ENCODE measurements at places on chromosomes 5 and 9.

GRCh38 chr5:555058-555623 is 30.9 kb upstream of the SLC9A3 start:
- no peak for DNase-seq

GRCh38 chr5:157603333-157604190 is 28.0 kb upstream of the ADAM19 start:
- DNase-seq, result peak; percentile 17

DNA sequence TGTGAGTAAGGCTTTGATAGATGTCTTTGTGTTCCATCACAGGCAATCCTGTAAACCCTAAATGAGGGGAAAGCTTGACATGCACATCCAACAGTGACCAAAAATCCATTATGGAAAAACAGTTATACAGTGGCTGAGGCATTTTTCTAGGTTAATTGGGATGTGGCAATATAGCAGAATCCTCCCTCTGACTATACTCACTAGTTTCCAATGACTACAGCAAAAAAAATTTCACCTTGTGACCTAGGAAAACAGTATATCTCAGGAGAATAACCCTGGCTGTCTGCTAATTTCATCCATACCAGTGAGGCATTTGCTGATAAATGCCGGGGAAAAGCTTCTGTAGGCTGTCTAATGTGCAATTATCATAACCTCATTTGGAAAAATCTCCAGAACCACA is 49.9 kb upstream of the SNCAIP start:
- no peak for DNase-seq

DNA sequence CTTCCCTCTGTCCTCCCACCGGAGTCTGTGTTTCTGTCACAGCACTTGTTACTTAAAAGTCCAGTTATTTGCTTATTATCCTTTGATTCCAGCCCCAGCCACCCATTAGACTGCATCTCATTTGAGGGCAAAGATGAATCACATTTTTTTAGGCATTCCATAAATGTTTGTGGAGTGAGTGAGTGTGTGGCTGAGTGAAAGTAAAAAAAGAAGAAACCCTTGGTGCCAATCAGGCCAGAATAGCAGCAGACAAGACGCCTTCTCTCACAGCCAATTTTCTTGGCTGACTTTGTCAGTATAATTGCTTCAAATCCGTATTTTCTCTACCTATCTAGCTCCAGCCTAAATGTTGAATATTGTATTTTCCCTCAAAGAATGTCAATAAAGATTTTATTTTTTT is 613.0 kb upstream of the WWC1 start:
- DNase-seq, result no peak

GRCh38 chr9:84754881-84755280 is 85.4 kb downstream of the NTRK2 start:
- no peak for DNase-seq

- DNase-seq, result no peak
Observed at GRCh38 chr5:123803359-123803758, 291.4 kb downstream of the CSNK1G3 start.

DNA sequence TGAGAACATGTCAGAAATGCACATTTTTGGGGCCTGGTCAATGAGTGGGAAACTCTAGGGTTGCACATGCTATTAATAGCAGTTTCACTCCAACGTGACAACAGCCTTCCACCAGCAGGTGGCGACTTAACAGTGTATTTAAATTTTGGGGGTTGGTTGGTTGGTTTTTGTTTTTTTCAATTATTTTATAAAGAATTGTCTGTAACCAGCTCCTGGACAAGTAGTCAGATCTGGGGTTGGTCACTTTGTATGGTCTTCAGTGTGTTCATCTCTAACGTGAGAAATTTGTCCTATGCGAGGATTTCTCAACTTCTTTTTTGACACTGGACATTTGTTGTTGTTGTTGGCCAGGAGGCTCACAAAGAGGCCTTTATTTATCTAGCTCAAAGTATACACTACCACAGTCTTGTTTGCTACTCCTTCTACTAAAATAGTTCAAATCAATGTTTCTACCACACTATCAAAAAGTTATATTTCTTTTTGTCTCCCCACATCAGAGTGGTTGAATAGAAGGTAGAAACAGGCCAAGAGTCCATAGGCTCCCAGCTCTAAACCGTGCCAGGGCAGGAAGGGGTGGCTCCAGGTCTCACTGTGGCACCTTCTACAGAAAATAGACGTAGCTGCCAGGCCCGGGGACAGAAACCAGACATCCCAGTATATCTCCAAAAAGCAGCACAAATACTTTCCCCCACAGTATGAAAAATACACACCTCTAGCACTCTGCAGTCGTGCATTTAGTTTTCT is 110.4 kb downstream of the TRPM6 start:
- DNase-seq, result peak; percentile 34

- DNase-seq, result no peak
Observed at GRCh38 chr5:147779694-147780093, 2.8 kb downstream of the JAKMIP2 start.

DNA sequence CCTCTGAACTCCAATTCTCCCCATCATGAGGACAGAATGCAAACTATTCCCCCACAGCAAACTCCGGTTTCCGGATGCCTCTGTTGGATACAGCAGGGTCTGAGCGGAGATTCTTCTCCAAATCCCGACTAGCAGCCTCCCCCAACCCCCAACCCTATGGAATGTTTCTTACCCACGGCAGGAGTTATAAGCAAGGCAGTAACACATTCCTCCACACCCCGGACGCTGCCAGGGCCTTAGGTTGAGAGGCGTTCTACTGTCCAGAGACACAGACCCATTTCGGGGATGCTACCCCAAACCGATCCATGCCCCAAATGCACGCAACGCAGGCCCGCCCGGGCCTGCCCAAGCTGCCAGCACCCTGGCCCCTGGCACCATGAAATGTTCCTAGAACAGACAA is 85.6 kb upstream of the LMX1B start:
- no peak for DNase-seq

- DNase-seq, result no peak
Observed at GRCh38 chr5:102536323-102536928, 37.6 kb upstream of the SLCO6A1 start.

- peak; percentile 7 for DNase-seq
Observed at GRCh38 chr5:56190497-56190896, 42.6 kb downstream of the ANKRD55 start.

- no peak for DNase-seq
Observed at GRCh38 chr5:6822068-6822467, 108.8 kb downstream of the TENT4A start.

DNA sequence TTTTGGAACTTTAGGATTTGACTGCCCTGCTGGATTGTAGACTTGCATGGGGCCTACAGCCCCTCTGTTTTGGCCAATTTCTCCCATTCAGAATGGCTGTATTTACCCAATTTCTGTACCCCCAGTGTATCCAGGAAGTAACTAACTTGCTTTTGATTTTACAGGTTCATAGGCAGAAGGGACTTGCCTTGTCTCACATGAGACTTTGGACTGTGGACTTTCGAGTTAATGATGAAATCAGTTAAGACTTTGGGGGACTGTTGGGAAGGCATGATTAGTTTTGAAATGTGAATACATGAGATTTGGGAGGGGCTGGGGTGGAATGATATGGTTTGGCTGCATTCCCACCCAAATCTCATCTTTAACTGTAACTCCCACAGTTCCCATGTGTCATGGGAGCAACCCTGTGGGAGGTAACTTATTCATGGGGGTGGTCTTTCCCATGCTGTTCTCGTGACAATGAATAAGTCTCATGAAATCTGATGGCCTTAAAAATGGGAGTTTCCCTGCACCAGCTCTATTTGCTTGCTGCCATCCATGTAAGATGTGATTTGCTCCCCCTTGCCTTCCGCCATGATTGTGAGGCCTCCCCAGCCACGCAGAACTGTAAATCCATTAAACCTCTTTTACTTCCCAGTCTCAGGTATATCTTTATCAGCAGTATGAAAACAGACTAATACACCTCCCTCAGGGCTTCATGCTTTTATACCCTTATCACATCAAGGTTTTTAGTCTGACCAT is 206.6 kb downstream of the DENND1A start:
- DNase-seq, result no peak
